ENCODE measurements at places on chromosomes 13 and 19. TPM values are rescaled to one million over a fixed set of nuclear protein-coding genes. Genes with fewer than 3 reads are reported as not detected.

GRCh38 chr19:8423817-8424223 is 10.7 kb downstream of the MARCHF2 start:
- H3K27ac ChIP-seq: peak overlapping the region; percentile 23
- H3K4me1 ChIP-seq: peaks cover 4% of the 10 kb centered on the region
- H3K4me3 ChIP-seq: no peak overlapping the region
- DNase-seq: peak; percentile 97
- H3K36me3 ChIP-seq: no peaks in the 10 kb centered on the region

GRCh38 chr19:6887316-6887715 is at the start of gene ADGRE1:
Gene ADGRE1, plus strand, starts transcription at chr19:6887579. Its CDS starts 30 bp downstream, at chr19:6887609.
- H3K27ac ChIP-seq: no peak within 1 kb of the TSS
- H3K4me3 ChIP-seq: no peak within 1 kb of the TSS
- no peaks in the 10 kb centered on the region for H3K27me3 ChIP-seq
- no peaks in the 10 kb centered on the region for H3K36me3 ChIP-seq

GRCh38 chr19:56167064-56167578 is 8.7 kb upstream of the GALP start:
- no peaks in the 10 kb centered on the region for H3K36me3 ChIP-seq
- DNase-seq: no peak
- no peak overlapping the region for H3K4me3 ChIP-seq

DNA sequence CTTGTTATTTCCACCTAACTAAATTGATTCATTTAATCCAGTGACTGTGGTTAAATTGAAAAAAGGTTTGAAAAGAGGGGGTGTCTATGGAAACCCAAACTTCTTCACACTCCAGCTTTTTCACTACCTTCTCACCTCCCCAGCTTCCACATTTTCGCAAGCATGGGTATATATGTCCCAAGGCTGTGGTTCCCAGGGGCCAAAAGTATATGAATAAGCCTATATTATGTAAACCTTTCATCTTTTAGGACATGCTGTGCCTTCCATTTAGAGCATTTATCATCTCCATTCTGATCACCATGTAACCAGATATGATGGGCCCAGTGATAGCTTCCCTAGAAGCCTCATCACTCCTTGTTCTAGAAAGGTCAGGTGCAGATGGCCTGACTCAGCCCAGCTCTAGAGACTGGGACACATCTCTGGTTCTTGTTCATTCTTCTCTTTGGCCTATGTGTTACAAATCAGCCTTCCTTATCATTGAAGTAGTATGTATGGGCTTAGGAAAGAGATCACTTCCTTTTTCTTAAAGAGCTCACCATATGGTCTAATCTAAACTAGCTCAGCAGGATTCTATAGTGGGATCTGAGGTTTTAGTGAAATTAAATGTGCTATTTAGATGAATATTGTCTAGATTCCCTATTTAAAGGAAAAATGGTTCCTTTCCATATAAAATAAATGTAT is 19.5 kb upstream of the ARL11 start:
- no peak overlapping the region for H3K27ac ChIP-seq
- H3K36me3 ChIP-seq: no peaks in the 10 kb centered on the region
- no peaks in the 10 kb centered on the region for H3K27me3 ChIP-seq
- H3K4me1 ChIP-seq: no peaks in the 10 kb centered on the region
- peak; percentile 10 for DNase-seq
- H3K4me3 ChIP-seq: no peak overlapping the region

DNA sequence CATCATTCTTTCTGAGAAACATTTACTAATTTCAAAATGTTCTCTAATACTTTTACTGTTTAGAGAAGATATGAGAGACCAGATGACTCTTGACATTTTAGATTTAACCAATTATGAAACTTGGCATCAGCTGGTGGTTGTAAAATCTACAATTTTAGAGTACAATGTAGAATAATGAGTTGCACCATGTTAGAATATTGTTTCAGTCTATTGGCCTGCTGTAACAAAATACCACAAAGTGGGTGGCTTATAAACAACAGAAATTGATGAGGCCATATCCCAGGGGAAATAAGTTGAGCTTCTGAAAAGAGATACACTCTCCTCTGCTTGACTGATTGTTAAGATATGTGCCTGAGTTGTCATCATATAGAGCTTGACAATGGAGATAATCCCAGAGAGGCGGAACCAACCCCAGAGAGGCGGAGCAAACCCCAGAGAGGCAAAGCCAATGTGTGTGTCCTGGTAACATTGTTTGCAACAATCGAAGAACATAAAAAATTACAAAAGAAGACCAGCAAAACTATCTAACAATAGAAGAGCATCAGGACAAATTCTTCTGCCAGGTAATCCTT is 373.0 kb upstream of the SLITRK1 start:
- no peak for DNase-seq
- no peak overlapping the region for H3K4me3 ChIP-seq
- H3K27ac ChIP-seq: no peak overlapping the region
- H3K36me3 ChIP-seq: no peaks in the 10 kb centered on the region
- no peaks in the 10 kb centered on the region for H3K27me3 ChIP-seq

DNA sequence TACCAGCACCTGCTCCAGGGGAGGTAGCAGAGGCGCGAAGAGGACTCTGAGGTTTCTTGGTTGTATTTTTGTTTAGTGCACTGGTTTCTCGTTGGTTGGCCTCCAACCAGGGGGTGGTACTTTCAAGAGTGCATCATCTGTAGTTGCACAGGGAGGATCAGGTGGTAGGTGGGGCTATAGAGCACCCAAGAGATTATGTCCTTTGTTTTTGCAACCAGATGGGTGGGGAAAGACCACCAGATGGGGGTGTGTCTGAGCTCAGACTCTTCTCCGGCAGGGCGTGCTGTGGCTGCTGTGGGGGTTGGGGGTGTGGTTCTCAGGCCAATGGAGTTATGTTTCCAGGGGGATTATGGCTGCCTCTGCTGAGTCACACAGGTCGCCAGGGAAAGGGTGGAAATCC is 254.4 kb upstream of the KLF12 start:
- H3K27ac ChIP-seq: no peak overlapping the region
- H3K36me3 ChIP-seq: no peaks in the 10 kb centered on the region
- no peak overlapping the region for H3K4me3 ChIP-seq
- H3K27me3 ChIP-seq: no peaks in the 10 kb centered on the region
- H3K4me1 ChIP-seq: no peaks in the 10 kb centered on the region
- DNase-seq: no peak

DNA sequence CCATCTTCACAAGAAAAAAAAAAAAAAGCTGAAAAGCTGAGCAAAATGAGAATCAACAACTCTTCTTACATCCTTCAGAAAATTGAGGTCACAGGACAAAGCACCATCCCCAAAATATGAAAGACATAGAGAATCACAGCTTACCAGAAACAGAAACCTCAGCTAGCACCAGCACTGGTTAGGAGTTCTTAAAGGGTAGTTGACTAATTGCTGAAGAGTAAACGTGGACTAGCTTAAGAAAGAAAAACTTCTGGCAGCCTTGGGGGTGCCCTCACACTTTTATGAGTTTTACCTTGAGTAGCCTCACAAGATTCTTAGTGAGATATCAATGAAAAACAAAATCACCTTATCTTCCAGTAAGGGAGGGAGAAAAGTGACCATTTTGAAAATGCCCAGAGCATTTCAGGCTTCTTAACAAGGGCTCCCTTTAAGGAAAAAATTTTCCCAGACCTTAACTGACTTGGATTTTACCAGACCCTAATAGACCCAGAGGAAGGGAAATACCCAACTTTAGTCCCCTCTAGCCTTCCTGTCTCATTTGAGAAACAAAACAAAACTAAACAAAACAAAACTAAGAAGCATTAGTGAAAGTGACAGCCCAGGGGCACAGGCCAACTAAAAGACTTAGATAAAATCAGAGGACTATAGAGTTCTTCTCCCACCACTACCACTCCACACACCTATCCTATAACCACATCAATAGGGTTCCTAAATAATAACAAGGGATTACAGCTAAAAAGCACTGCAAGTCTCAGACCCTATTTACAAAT is 888.6 kb downstream of the DIAPH3 start:
- no peaks in the 10 kb centered on the region for H3K36me3 ChIP-seq
- no peak for DNase-seq
- no peak overlapping the region for H3K27ac ChIP-seq
- no peaks in the 10 kb centered on the region for H3K27me3 ChIP-seq
- H3K4me1 ChIP-seq: no peaks in the 10 kb centered on the region

KLHL1 gene
- not detected for total RNA-seq

FAM83E gene
- 0.56 TPM for total RNA-seq

ZNF534 gene
- not detected for total RNA-seq

KLK6 gene
- total RNA-seq: not detected
